ENCODE measurements at places on chromosomes 4 and X.

DNA sequence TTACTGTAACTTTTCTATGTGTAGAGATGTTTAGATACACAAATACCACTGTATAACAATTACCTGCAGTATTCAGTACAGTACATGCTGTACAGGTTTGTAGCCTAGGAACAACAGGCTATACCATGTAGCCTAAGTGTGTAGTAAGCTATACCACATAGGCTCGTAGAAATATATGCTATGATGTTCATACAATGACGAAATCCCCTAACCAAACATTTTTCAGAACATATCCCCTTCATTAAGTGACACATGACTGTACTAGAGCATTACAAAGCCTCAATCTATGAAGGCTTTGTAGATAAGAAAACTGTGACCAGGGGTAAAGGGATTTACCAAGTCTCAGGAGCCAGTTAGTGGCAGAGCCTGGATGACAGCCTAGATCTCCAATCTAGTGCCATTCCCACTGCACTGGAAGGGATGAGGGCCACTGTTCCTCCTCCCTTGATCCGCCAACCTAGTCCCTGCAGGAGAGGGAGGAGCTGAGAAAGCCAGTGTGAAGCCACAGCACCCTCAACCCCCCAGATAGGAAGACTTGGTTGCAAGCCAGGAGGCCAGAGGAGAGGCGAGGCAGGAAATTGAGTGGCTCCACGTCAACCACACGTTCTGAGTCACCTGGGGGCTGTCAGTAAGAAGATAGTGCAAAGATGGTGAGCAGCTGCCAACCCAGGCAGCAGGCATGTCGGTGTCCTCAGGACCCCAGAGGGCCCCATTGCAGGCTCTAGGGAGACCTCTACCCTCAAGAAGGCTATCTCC lies 227.7 kb downstream of the BCOR start:
- DNase-seq: peak; percentile 17

DNA sequence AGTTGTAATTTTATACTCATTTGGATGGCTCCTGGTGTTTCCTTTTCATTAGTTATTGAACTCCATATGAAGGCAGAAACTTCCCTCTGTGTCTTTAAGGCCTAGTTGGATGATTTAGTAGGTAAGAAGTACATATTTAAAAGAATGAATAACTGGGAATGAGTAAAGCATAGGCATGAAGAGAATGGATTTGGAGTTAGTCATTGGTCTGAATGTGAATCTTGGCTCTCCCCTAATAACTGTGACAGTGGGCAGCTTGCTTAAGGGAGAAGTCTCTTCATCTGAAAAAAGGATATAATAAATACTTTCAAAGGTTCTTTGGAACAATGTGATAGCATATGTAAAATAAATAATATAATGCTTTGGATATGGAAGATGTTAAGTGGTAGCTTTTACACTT lies 13.2 kb downstream of the SNX25 start:
- no peak for DNase-seq

DNA sequence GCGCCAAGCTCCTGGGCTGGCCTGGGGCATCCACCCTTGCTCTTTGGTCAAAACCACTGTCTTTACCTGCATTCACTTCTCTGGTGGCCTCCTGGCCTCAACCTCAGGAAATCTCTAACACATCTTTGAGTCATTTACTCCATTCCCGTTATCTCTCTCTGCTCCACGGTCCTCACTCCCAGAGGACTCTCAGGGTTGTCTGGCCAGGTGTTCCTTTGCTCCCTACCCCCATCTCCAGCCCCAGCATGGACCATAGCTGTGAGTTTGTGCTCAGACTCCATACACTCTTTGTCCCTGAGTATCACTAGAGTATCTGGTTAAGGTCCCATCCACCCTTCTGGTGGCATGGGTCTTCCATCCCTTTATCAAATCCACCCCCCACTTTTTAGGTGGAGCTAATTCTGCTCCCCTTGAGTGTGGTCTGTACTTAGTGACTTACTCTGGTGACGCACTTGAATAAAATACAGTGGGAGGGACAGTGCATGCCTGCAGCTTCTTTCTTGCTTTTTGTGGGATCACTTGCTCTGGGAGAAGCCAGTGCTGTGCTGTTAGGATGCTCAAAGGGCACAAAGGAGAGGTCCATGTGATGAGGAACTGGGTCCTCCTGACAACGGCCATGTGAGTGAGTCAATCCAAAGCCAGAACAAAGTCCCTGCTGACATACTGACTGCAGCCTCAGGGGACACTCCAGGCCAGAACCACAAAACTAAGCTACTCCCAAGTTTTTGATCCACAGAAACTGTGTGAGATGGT lies 44.3 kb downstream of the IGFBP7 start:
- DNase-seq: no peak

DNA sequence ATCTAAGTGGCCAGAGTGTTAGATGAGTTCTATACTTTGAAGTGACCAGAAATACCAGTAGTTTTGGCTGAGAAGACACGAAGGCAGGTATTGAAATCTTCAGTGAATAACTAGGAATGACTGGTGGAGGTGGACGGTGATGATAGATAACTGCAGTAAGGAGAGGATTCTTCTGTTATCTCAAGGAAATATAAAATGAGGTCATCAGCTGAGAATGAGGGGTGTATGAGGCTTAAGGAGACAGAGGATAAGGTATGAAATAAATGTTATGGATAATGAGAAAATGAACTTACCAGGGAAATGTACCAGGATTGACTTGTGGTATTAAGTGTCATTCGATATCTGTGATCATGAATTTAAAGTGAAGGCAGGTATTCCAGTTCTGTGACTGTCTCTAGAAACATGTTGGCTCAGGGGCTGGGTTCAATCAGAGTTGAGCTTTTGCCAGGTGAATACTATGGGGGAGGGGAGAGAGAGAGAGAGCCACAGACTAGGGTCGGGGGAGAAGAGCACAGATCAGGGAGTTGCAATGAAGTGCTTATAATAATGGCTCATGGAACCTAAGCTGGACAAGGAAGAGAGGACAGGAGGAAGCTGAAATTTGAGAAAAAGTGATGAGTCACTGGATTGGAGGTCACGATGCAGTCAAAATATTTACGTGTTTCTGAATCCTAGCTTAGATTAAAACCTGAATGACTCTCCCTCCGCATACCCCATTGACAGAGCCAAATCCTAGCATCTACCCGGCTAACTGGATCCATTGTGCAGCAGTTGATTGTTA lies 37.5 kb upstream of the BRS3 start:
- no peak for DNase-seq

- no peak for DNase-seq
These were observed 53.9 kb downstream of the PAPSS1 start for GRCh38 chr4:107666134-107666533.

DNA sequence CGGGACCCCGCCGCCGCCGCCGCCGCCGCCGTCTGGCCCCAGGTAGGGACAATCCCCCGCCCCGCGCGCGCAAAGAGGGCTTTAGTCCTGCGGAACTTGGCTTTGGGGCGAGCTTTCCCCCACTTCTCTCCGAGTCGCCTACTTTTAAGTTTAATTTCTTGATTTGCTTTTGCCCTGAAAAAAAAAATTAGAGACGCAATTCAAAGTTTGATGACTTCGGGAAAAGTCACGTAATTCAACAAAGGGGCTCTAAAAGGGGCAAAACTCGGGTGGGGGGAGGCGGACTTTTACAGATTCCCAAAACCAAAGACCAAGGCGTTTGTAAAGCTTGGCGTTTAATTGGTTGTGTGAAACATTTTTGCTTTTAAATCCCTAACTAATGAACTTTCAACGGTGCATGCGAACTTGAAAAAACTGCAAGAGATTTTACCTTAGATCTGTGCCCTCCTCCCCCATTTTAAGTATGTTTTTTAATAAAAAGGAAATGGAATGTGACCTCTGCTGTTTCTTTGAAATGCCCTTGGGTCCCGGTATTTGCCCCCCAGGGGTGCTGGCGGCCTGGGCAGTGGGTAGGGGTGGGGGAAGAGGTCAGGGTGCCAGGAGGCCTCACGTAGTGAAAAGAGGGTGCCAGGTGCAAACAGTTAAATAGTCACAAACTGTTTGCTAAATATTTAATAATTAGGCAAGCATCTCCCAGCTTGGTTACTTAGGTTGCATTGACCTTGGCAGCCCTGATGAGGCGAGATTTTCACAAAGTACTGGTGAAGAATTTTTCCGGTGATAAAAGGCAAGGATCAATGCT lies 209.7 kb downstream of the NWD2 start:
- no peak for DNase-seq

GRCh38 chr4:107818301-107818910 lies 6.3 kb upstream of the SGMS2 start:
- no peak for DNase-seq

Data from activated CD4-positive, alpha-beta T cell treated with anti-CD3 and anti-CD28 coated beads, Interleukin-2, amount 50 U/mL, for 24 hours (primary cell).